ENCODE measurements at places on chromosomes 3 and 15. TPM values are rescaled to one million over a fixed set of nuclear protein-coding genes. Genes with fewer than 3 reads are reported as not detected.

Gene GAP43
- 1.0 TPM for total RNA-seq

Gene MON1A
- 9.0 TPM for total RNA-seq

Gene THBS1
- total RNA-seq, result 36.5 TPM

Gene PRSS50
- total RNA-seq, result not detected

Gene GPR62
- total RNA-seq, result 0.46 TPM

Gene CCNB2
- total RNA-seq, result 2.1 TPM

Gene CPNE9
- 0.31 TPM for total RNA-seq

Gene SLC12A1
- not detected for total RNA-seq

Gene BCHE
- 9.7 TPM for total RNA-seq

Gene TMEM266
- total RNA-seq, result 0.09 TPM

Gene DGKG
- total RNA-seq, result 19.7 TPM

Gene DTWD1
- 23.4 TPM for total RNA-seq

Gene SPINK8
- not detected for total RNA-seq

Gene IL17RC
- 48.1 TPM for total RNA-seq

Gene ZPLD1
- total RNA-seq, result 0.17 TPM

Gene TRIM59
- 0.32 TPM for total RNA-seq

Gene ZNF717
- total RNA-seq, result 8.5 TPM

Gene ITIH1
- not detected for total RNA-seq

Gene RBPMS2
- 503 TPM for total RNA-seq

Gene PCOLCE2
- total RNA-seq, result 119 TPM

Gene CAPN3
- 7.6 TPM for total RNA-seq

Gene FAM174B
- total RNA-seq, result 11.1 TPM

Gene SCG5
- 0.47 TPM for total RNA-seq

Gene CCDC9B
- total RNA-seq, result 133 TPM

Gene GOLGA6L10
- total RNA-seq, result 0.21 TPM

Gene TM4SF1
- 70.8 TPM for total RNA-seq

Gene UNC13C
- 0.11 TPM for total RNA-seq

Gene UROC1
- total RNA-seq, result not detected

Gene GRK7
- total RNA-seq, result not detected

Gene NLGN1
- 0.84 TPM for total RNA-seq

Gene CEP97
- total RNA-seq, result 7.2 TPM

Gene RPL22L1
- total RNA-seq, result 18.7 TPM

Gene GCSAM
- not detected for total RNA-seq

Data from right cardiac atrium (tissue), 5 donors.